Stimulated activated CD4-positive, alpha-beta T cell treated with anti-CD3 and anti-CD28 coated beads, TNF-alpha, amount 100 ng/mL, for 48 hours (primary cell): ENCODE measurements at places on chromosomes 6 and 20.

DNA sequence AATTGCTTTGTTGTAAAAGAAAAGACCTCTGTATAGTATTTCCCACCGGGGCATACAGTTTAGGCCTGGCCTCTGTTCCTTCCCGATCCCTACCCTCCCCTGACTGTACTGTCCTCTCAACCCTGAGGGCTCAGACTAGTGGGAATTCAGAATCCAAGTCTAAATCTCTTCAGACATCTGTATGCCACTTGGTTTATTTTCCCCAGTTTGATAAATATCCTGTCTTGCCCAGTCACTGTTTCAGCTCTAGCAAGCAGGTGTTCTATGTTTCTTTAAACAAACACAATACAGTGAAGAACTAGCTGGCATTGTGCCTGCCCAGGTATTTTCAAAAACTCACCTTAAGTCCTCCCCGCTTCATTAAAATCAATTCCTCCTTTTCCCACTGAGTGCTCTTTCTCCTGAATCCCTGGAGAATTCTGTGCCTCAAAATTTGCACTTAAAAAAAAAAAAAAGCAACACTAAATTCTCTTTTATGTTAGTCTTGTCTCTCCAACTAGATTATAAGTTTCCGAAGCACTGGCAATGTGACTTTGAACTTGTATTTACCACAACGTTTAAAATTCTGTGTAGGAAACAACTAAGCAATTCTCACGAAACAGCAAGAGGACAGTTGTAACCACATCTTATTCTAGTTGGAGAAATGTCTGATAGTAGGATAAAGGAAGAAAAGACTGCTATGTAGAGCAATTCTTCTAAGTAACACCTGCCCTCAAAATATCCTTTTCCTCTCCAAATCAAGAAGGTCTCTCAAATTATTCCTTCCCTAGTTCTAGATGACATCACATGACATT, 112.0 kb upstream of the CARMIL1 start:
- no peak for DNase-seq

DNA sequence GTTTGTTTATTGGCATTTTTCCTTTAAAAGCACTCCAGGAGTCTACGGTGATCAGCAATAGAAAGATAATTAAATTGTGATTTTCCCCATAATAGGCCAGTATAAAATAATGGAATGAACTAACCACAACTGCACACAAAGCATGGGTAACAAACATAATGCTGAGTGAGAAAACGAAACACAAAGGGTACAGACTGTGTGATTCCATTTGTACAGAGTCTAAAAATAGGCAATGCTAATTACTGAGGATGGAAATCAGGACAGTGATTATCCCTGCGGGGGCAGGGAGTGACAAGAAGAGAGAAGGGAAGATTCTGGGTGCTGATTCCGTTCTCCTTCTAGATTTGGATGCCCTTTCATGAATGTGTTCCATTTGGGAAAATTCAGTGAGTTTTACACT, 478.1 kb downstream of the PREX1 start:
- no peak for DNase-seq

GRCh38 chr6:11692451-11693376, 85.9 kb downstream of the ADTRP start:
- no peak for DNase-seq

GRCh38 chr6:53566755-53567154, 21.9 kb upstream of the GCLC start:
- DNase-seq: no peak

GRCh38 chr20:12049125-12049524, 131.4 kb downstream of the BTBD3 start:
- DNase-seq: no peak
